ENCODE measurements at places on chromosomes 7 and 10.

GRCh38 chr7:13920053-13920697 is 69.3 kb downstream of the ETV1 start:
- H3K27me3 ChIP-seq, result no peaks in the 10 kb centered on the region
- H3K36me3 ChIP-seq, result no peaks in the 10 kb centered on the region
- H3K27ac ChIP-seq, result no peak overlapping the region
- H3K4me1 ChIP-seq, result peaks cover 11% of the 10 kb centered on the region
- H3K4me3 ChIP-seq, result no peak overlapping the region

DNA sequence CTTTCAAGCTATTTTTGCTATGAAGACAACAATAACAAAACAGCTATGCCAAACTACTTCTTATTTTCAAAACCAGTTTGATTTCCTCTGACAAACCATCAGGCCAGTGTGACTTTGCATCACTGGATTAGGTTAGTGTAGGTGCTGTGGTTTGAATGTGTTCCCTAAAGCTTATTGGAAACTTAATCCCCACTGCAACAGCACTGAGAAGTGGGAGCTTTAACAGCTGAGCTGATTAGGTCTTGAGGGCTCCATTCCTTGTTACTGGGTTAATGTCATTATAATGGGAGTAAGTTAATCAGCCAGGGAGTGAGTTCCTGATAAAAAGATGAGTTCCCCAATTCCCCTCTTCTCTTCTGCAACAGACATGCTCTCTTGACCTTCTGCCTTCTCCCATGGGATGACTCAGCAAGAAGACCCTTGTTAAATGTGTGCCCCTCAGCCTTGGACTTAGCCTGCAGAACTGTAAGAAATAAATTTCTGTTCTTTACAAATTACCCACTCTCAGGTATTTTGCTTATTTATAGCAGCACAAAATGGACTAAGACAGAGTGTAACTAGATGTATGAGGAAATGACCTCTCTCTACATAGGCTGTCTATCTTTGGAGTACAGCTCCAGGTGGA is 186.8 kb downstream of the CTTNBP2 start:
- H3K4me1 ChIP-seq, result no peaks in the 10 kb centered on the region
- H3K36me3 ChIP-seq, result no peaks in the 10 kb centered on the region
- no peak for DNase-seq
- H3K27ac ChIP-seq, result no peak overlapping the region
- H3K4me3 ChIP-seq, result no peak overlapping the region
- H3K27me3 ChIP-seq, result no peaks in the 10 kb centered on the region

- H3K4me3 ChIP-seq, result no peak overlapping the region
- no peaks in the 10 kb centered on the region for H3K4me1 ChIP-seq
- H3K27ac ChIP-seq, result no peak overlapping the region
- no peak for DNase-seq
Observed at GRCh38 chr7:43308913-43309705, 196.7 kb downstream of the HECW1 start.

DNA sequence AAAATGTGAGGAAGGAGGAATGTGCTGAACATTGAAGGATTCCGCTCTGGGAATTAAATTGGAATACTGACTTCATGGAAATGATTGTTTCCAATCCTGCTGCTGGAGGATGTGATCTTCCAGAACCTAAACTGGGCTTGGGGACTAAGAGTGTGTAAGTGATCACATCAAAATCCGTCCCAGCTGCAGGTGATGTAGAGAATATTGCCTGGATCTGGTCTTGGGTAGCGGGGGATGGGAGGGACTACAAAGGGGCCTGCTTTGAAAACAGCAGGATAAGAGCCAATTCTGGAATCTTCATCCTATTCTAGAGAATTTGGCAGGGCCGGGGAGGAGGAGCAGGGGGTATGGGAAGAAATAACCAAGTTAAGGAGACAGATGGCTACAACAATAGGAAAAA is 552.2 kb upstream of the FZD8 start:
- no peak overlapping the region for H3K27ac ChIP-seq
- H3K27me3 ChIP-seq, result no peaks in the 10 kb centered on the region
- no peak overlapping the region for H3K4me3 ChIP-seq
- H3K4me1 ChIP-seq, result no peaks in the 10 kb centered on the region
- no peak for DNase-seq
- no peaks in the 10 kb centered on the region for H3K36me3 ChIP-seq

- no peaks in the 10 kb centered on the region for H3K27me3 ChIP-seq
- H3K36me3 ChIP-seq, result no peaks in the 10 kb centered on the region
- H3K4me3 ChIP-seq, result no peak overlapping the region
- no peak for DNase-seq
Observed at GRCh38 chr7:90621747-90622140, 25.6 kb downstream of the CDK14 start.

DNA sequence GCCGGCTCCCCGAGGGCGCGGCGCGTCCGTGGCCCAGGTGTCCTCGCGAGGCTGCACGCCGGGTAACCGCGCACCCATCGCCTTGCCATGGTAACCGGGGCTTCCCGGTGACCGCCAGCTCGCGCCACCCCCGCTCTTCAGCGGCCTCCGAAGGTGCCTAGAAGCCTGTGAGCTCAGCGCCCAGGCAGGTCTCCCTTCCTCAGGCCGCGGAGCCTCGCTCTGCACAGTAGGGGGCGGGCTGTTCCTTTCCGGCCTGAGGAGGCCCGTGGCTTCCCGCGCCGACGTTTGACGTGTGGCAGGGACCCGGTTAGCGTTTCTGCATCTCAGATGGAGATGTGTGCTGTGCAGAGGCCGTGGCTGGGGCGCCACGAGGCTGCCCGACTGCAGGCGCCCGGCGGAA is 117.1 kb downstream of the DYNC2I1 start:
- peak overlapping the region; percentile 22 for H3K4me3 ChIP-seq
- no peaks in the 10 kb centered on the region for H3K36me3 ChIP-seq
- DNase-seq, result no peak
- no peak overlapping the region for H3K27ac ChIP-seq
- no peaks in the 10 kb centered on the region for H3K27me3 ChIP-seq

GRCh38 chr10:132745971-132746370 is 40.0 kb downstream of the NKX6-2 start:
- no peak overlapping the region for H3K27ac ChIP-seq
- no peaks in the 10 kb centered on the region for H3K27me3 ChIP-seq
- H3K4me3 ChIP-seq, result no peak overlapping the region

- peaks cover 7% of the 10 kb centered on the region for H3K36me3 ChIP-seq
- no peak for DNase-seq
- H3K4me3 ChIP-seq, result no peak overlapping the region
- H3K27ac ChIP-seq, result no peak overlapping the region
Observed at GRCh38 chr7:77661816-77662215, 34.4 kb upstream of the RSBN1L start.

DNA sequence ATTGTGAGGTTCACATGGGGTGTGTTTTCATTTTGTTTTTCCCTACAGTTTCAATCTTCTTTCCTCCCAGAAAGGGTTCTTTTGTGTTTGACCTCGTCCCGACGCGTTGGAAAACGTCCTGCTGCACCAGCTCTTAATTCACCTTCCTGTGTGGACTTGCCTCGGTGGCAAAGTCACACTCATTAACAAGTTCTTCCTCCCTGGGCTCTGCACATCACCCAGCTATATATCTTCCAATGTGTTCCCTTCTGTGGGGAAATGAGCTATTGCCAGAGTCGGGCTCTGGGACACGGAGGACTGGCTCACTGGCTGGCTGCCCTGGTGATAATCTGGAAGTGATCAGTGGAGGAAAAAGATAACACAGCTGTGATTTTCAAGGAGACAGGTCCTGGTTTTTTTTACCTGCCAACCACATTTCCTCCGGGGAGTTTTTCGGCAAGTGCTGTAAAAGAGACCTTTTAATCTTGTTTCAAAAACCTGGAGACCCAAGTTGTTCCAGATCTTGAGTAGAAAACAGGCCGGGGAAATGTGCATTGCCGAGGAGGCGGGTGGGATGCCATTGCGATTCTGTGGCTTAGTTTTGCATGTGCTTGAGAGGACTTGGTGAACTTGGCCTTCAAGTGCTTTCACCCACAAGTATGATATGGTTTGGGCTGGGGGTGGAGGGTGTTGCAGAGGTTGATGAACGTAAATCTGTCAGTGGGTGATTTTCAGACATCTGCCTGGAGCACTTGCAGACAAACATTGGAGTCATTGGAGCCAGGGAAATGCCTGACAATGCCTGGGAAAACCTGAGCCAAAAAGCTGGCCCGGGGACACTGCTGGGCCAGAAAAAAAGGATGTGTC is 96.5 kb upstream of the CREB5 start:
- no peaks in the 10 kb centered on the region for H3K27me3 ChIP-seq
- H3K4me1 ChIP-seq, result no peaks in the 10 kb centered on the region
- H3K4me3 ChIP-seq, result no peak overlapping the region
- no peak for DNase-seq

DNA sequence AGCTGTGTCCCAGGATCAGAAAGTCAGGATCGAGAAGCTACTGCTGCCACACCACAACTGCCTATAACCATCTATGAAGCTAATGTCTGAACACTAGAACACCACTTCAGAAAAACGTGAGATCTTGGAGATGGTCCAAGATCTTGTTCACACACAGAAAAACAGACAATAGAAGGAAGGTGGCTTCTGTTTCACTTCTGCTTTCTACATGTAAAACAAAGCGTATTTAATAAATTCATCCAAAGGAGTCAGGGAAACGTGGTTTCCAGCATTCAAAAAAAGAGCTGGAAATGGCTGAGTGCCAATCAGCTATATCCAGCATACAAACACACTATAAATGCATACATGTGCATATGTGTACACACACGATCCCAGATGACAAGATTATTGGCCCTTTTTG is 70.2 kb upstream of the CCDC71L start:
- H3K27ac ChIP-seq, result no peak overlapping the region
- H3K4me1 ChIP-seq, result no peaks in the 10 kb centered on the region
- H3K4me3 ChIP-seq, result no peak overlapping the region
- no peaks in the 10 kb centered on the region for H3K36me3 ChIP-seq

- H3K36me3 ChIP-seq, result no peaks in the 10 kb centered on the region
- H3K27ac ChIP-seq, result no peak overlapping the region
- no peak overlapping the region for H3K4me3 ChIP-seq
Observed at GRCh38 chr10:22719406-22720042, 5.1 kb upstream of the PIP4K2A start.

GRCh38 chr10:35339942-35340341 is 3.6 kb downstream of the CCNY start:
- no peaks in the 10 kb centered on the region for H3K27me3 ChIP-seq
- H3K4me3 ChIP-seq, result no peak overlapping the region
- no peak for DNase-seq
- H3K4me1 ChIP-seq, result no peaks in the 10 kb centered on the region
